CD4-positive, alpha-beta T cell treated with Interleukin-6 at 100 ng/mL for 8 hours (primary cell): ENCODE measurements at places on chromosomes 3 and 15.

- DNase-seq = no peak
These were observed 648.9 kb upstream of the GBE1 start for GRCh38 chr3:82410366-82410765.

GRCh38 chr15:96870580-96870979 lies 540.1 kb downstream of the NR2F2 start:
- no peak for DNase-seq

- no peak for DNase-seq
These were observed 1.4 kb upstream of the GHSR start for GRCh38 chr3:172449466-172450149.

DNA sequence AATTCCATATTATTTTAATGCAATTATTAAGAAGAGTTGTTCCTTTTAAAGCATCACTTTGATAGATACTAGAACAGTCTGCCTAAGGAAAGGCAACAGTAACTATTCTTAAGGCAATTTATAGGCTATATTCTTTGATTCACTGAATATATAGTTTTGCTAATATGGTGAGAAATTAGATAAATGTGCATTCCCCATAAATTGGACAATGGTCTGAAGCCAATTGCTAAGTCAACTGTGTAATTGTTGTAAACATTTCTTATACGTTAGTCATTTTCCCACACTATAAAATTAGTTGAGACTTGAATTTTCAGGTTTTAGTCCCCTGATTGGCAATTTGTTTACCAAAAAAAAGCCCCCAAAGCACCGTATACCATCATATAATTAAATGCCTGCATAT lies 263.0 kb upstream of the NECTIN3 start:
- DNase-seq = no peak

- DNase-seq = no peak
These were observed 405.1 kb downstream of the LPP start for GRCh38 chr3:188559072-188559429.

DNA sequence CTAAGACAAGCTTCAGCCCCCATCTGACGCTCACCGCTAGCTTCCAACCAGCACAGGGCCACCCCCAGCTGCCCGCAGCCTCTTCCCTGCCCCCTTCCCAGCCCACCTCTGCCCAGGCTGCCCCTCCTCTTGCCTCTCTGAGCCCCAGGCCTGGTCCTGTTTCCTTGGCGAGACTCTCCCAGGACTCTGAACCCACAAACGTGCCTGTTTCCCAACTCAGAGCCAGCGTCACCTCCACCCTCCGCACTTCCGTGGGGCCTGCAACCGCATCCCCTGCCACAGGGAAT lies 35.0 kb downstream of the ZXDC start:
- no peak for DNase-seq

GRCh38 chr3:3799173-3800079 lies at the start of gene LRRN1:
Gene LRRN1, plus strand, starts transcription at chr3:3799431. Its CDS starts 45,211 bp downstream, at chr3:3844642.
- DNase-seq = peak; percentile 7

DNA sequence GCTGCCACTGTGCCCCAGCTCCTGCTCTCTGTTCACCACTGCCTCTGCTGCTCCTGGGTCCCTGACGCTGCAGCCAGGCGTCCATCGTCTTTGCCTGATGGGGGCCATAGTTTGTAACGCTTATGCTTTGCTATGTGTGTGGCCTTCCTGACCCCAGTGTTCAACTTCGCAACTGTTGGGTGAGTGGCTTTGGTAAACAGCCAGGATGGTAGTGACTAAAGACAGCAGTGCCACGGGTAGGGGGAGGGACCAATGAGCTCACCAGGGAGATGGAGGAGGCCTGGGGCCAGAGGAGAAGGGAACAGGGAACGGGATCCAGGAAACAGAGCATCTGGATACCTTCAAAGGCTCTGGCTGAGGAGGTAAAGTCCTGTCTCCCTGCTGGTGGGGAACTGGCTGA lies 75.9 kb upstream of the ALDH1L1 start:
- DNase-seq = no peak

DNA sequence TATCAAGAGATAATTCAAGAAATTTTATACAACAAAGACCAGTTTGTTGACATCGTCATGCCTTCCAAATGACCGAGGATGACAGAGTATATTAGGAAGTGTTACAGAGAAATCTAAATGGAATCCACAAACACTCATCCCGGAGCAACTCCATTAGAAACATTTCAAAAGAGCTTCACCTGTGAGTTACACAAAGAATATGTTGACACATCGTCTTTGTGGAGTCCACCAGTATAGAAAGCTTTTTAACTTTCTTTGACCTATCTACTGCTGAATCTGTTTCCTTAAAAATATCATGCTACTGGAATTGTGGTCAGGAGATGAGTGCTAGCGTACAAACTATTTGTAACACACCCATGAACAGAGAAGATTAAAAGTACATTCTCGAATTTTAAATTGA lies 130.4 kb downstream of the SUCLG2 start:
- DNase-seq = no peak

DNA sequence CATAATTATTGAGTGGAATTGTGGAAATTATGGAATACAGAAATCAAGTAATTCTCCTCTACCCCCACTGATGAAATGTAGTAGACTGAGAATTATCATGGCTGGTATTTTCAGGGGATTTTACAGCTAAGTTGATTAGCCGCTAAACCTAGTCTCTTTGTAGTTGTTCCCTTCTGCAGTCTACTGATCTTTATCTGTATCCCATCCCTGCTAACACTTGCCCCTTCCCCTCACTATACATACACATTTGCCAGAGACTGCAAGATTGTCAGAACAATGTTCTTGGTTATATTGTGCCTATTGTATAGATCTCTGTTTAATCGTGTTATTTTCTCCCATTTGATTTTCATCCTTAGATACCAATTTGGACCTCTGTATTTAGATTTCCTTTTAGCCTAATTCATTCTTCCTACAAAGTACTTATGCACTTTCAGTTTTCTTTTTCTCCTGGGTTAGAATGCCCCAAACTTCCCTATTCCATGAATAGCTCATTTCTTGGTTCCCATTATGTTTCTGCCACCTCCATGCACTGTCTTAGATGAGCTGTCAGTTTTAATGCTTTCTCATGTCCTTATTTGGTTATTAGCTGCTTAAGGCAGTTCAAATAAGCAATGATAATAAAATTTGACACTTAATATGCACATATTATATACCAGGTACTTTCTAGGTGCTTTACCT lies 86.9 kb downstream of the CDIN1 start:
- no peak for DNase-seq

- DNase-seq = no peak
These were observed 74.7 kb downstream of the SPATA16 start for GRCh38 chr3:173066044-173067004.

GRCh38 chr15:76377217-76377616 lies 40.6 kb downstream of the ISL2 start:
- no peak for DNase-seq

GRCh38 chr3:56351537-56351936 lies 116.7 kb downstream of the ERC2 start:
- DNase-seq = no peak

DNA sequence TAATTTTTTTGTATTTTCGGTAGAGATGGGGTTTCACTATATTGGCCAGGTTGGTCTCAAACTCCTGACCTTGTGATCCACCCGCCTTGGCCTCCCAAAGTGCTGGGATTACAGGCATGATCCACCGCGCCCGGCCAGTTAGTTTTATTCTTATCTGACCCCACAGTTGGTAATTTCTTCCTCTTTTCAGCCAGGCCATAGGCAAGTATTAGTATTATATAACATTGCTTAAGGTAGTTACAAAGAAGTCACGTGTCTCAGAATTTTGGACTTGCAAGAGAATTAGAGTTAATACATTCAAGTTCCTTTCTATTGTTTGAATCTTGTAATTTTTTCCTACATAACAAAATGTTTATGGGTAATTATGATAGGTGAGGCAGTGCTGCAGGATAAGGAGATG lies 334.8 kb downstream of the LPP start:
- no peak for DNase-seq

GRCh38 chr3:167691366-167691765 lies 37.6 kb upstream of the WDR49 start:
- DNase-seq = peak; percentile 43

GRCh38 chr15:77710637-77711036 lies 77.9 kb upstream of the LINGO1 start:
- no peak for DNase-seq

GRCh38 chr3:47863391-47864128 lies 60.6 kb downstream of the DHX30 start:
- DNase-seq = no peak

- DNase-seq = no peak
These were observed 7.4 kb downstream of the MKRN3 start for GRCh38 chr15:23572844-23573243.

GRCh38 chr15:58078591-58078990 lies 13.1 kb upstream of the ALDH1A2 start:
- DNase-seq = no peak

DNA sequence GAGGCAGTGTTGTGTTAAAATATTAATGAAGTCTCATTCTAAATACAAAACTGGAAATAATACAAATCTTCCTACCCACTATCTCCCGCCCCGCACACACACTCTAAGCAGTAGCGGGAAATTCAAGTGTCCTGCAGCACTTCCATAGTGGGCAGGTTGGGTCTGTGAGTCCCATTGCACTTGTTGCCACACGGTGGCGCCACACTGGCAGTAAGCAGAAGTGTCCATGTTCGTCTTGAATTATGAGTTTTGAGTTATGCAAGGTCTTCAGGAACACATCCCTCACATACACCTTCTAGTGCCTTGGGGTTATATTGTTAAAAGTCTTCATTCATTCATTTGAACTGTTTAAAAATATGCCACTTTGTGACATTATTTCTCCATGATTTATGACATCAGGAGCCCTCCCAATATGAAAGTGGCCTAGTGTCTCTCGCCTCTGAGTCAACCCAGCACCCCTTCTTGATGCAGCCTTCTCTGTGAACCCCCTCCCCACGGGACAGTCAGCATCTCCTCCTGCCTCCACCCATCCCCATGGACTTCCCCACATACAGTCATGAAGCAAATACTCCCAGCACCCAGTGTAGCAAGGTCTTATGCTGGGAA lies 17.6 kb upstream of the CCDC174 start:
- DNase-seq = peak; percentile 59

DNA sequence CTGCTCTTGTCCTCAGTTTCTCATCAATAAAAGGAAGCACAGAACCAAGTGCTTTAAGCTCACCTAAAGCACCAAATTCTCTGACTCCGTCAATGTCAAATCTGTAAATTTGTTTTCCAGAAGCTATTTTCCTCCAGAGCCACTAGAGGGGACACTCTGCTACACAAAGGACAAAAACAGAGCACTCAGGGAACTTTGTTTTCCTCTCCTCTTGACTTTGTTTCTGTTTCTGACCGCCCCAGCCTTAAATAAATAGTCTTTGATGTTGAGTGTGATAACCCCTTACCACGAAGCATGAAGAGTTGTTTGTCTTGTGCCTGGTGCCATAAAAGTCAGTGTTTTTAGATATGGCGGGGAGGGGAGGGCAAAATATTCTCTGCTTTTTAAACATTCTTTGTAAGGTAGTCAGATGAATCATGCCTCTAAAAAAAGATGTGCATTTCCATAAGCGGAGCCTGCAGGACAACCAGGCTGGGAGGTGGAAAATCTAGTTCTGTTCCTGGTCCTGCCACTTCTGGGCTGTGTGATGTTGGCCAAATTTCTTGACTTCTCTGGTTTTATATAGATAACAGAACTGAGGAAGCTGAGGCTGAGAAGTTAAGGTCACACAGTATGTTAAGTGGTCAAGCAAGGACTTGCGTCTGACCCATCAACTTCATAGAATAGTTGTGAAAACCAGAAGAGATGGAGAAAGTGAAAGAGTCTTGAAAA lies 7.3 kb upstream of the ZBTB38 start:
- DNase-seq = peak; percentile 38

DNA sequence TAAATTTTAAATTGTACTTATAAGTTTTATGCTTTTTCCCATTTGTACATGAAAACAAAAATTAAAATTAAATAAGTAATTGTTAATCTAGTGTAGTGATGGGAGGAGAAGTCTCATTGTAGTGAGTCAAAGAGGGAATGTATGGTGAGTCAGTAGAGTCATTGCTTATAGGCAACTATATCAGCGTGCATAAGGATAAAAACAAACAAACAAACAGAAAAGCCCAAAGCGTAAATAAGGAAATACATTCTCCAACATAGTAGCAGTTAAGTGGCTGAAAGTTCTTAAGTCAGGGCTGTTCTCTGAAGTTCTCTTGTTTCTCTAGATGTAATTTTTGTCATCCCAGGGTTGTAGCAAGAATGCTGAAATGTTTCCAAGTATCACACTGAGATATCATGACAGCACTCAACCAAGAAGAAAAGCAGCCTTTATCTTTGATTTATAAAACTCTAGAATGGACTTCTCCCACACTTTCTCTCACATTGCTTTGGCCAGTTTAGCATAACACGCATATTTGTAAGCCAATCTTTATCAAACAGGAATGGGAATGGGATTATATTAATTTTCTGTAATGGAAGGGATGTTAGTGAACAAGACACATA lies 184.1 kb upstream of the TP63 start:
- DNase-seq = no peak

GRCh38 chr3:69097407-69098086 lies 12.8 kb downstream of the ARL6IP5 start:
- no peak for DNase-seq

DNA sequence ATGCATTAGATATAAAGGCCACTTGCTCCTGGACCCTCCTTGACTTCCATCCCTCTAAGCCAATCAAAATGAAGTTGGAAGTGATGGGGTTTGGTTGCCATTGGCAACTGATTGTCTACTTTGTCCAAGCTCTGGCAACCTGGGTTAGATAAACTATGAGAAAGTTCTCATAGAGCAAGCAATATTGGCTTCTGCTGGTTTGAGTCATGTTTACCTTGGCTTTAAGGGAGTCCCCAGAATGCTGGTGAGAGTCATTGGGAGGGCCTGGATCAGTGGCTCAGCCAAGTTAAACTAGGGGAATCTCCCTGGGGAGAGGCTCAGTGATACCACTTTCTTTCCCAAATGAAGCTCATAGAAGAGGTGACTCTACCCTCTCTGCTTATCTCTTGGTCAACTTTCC lies 176.3 kb upstream of the ROPN1 start:
- no peak for DNase-seq

GRCh38 chr3:27244374-27244773 lies 124.8 kb downstream of the NEK10 start:
- no peak for DNase-seq

- DNase-seq = no peak
These were observed 6.9 kb downstream of the CCRL2 start for GRCh38 chr3:46413951-46414350.

DNA sequence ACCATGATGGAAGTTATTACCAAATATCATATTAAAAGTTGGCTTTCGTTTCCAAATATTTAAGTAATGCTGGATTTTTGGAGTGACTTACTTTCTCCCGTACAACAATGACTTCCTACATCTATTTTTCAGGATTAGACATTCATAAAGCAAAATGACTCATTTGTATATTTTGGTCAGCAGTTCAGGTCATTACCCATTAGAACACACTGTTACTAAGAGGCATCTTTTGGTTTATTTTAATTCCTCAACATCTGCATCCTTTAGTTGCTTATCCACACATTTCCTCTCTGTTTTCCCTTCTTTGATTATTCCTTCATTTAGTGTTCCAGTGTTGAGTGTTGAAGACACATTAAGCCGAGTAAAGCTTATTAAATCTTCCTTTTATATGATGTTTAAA lies 348.2 kb downstream of the NAALADL2 start:
- no peak for DNase-seq
